Hematopoietic multipotent progenitor cell treated with erythropoietin and hydrocortisone succinate and interleukin-3 and kit ligand, for 15 days (in vitro differentiated cells): ENCODE measurements at places on chromosomes 16 and 17.

GRCh38 chr17:61393550-61393903 is 6.1 kb upstream of the TBX2 start:
- DNase-seq: no peak

DNA sequence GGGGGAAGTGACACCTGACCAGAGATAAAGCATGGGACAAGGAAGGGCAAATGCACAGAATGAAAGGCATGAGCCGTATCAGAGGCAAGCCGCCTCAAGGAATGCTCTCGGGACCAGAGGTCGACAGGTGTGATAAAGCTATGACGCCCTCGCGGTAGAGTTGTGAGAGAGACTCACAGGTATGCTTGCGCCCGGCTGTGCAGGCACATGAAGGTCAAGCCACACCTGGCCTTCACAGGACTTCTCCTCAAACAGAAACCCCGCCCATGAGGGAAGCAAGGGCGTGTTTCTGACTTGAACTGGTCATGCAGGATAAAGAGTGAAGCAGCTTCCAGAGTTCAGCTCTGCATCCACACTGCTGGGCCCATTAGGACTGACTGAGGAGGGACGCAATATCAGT is 7.8 kb downstream of the NCBP3 start:
- DNase-seq: no peak

- no peak for DNase-seq
Observed at GRCh38 chr17:44919411-44919810, 4.1 kb upstream of the GFAP start.

DNA sequence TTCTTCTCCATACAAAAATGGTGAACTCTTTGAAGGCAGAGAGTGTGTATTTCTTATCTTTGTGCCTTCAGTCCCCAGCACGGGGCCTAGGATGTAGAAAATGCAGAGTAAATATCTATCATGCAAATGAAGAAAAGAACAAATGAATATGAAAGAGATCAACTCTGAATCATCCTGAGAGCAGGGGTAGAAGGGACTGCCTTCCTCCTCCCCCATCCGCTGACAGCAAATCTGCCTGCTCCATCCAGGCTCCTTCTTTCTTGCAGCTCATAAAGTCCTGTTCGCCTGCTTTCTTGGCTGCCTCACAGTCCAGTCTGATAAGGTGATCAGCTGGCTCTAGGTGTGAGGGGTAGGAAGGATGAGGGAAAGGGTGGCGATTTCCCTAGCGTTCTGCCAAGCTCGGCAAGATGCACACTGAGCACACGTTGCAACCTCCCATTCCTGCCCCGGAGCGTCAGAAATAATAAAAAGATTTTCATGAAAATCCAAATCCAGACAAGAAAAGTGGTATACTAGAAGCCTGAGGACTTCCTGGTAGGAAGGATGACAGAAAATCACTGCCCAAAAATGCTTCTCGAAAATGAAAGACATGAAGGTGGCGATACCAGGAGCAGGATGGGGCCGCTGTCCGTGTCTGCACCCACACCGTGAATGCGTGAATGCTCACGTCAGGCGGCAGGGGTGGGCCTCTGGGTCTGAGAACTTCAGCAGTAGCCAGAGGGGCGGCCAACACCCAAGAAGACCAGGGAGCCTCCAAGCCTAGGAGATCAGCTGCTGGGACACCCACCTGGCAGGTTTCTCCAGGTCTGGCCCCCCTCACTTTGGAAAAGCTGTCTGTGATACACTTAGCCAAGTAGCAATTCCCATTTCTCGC is 67.1 kb downstream of the VPS53 start:
- DNase-seq: no peak

DNA sequence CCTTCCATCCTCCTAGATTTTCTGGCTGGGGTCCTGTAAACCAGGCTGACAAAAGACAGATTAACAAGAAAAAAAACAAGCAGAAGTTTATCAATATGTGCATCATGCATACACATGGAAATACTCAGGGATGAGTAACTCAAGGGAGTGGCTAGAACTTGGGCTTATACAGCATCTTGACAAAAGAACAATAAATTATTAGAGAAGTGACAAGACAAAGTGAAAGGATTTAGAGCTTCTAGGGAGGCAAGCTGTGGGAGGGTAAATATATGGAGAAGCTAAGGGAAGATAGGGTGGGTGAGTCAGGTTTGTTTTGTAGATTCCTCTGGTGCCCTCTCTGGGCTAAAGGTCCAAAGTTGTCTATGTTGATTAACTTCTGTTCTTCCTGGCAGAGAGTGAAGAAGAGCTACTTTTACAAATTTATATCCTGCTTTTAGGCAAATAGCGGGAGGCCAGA is 48.0 kb upstream of the NDRG4 start:
- DNase-seq: peak; percentile 10

GRCh38 chr17:46837521-46837920 is 13.9 kb upstream of the WNT9B start:
- DNase-seq: no peak
